Tibial artery (tissue), 4 donors: ENCODE measurements at places on chromosomes 4 and X.

- DNase-seq: no peak
- H3K4me1 ChIP-seq: no peaks in the 10 kb centered on the region
- H3K27ac ChIP-seq: no peak overlapping the region
- no peaks in the 10 kb centered on the region for H3K36me3 ChIP-seq
- H3K4me3 ChIP-seq: no peak overlapping the region
Observed at GRCh38 chr4:61540944-61541343, 340.8 kb downstream of the ADGRL3 start.

- H3K27me3 ChIP-seq: no peaks in the 10 kb centered on the region
- peaks cover 15% of the 10 kb centered on the region for H3K36me3 ChIP-seq
- H3K4me1 ChIP-seq: peaks cover 29% of the 10 kb centered on the region
- H3K27ac ChIP-seq: no peak overlapping the region
- H3K4me3 ChIP-seq: no peak overlapping the region
- DNase-seq: no peak
Observed at GRCh38 chr4:41645728-41646390, 102.7 kb downstream of the PHOX2B start.

GRCh38 chrX:50622751-50623150 is 152.1 kb upstream of the DGKK start:
- no peaks in the 10 kb centered on the region for H3K27me3 ChIP-seq
- no peak overlapping the region for H3K4me3 ChIP-seq
- H3K27ac ChIP-seq: no peak overlapping the region
- DNase-seq: no peak

- DNase-seq: no peak
- no peaks in the 10 kb centered on the region for H3K36me3 ChIP-seq
- no peaks in the 10 kb centered on the region for H3K4me1 ChIP-seq
- no peak overlapping the region for H3K4me3 ChIP-seq
Observed at GRCh38 chr4:184373886-184374405, 100.4 kb downstream of the IRF2 start.

- H3K27me3 ChIP-seq: no peaks in the 10 kb centered on the region
- DNase-seq: no peak
- no peaks in the 10 kb centered on the region for H3K4me1 ChIP-seq
Observed at GRCh38 chrX:78759081-78759480, 11.6 kb downstream of the LPAR4 start.

DNA sequence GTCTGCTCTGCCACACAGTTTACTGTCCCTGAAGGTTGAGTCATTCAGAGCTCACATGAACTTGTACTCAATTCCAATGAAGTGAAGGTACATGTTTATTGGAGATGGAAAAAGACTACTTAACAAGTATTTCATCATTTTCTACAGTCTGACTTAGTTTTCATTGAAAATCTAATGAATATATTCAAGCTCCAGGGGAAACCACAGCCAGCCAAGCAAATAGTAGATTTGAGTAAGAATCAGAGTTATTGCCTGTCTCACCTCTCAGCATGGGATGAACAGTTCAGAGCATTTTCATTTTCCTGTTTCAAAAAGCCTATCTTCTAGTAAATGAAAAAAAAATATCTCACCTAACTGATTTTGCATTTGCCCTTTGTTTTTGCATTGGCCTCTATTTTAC is 1249.4 kb upstream of the DIAPH2 start:
- no peaks in the 10 kb centered on the region for H3K36me3 ChIP-seq
- DNase-seq: no peak

DNA sequence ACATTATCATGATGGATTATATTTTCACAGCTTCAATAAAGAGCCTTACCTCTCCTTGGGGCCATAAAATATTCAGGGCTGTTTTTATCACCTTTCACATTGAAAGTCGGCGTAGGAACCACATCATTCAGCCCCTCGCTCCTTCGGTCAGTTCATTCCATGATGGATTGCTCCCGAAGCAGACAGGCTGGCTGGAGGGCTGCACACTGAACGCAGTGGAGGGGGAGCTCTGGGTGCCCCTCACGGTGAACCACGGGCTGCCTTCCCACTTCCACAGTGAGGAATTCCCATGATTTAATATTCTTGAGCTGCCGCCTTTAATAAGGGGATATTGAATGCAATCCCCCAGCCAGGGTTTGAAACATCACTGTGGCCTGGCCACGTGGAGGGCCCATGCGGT is 16.0 kb downstream of the PPP2R2C start:
- H3K27ac ChIP-seq: no peak overlapping the region
- no peak overlapping the region for H3K4me3 ChIP-seq
- no peaks in the 10 kb centered on the region for H3K27me3 ChIP-seq
- DNase-seq: no peak
- H3K36me3 ChIP-seq: no peaks in the 10 kb centered on the region

- no peaks in the 10 kb centered on the region for H3K27me3 ChIP-seq
- no peaks in the 10 kb centered on the region for H3K36me3 ChIP-seq
- H3K4me3 ChIP-seq: no peak overlapping the region
- H3K4me1 ChIP-seq: no peaks in the 10 kb centered on the region
- no peak overlapping the region for H3K27ac ChIP-seq
- DNase-seq: no peak
Observed at GRCh38 chr4:82630079-82630478, 68.3 kb upstream of the TMEM150C start.

DNA sequence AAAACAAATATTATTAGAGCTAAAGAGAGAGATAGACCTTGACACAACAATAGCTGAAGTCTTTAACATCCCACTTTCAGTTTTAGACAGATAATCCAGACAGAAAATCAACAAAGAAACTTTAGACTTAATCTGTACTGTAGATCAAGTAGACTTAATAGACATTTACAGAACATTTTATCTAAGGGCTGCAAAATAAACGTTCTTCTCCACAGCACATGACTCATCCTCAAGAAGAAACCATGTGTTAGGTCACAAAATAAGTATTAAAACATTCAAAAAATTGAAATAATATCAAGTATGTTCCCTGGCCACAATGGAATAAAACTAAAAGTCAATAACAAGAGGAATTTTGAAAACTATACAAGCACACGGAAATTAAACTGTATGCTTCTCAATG is 1510.3 kb upstream of the PCDH10 start:
- H3K36me3 ChIP-seq: no peaks in the 10 kb centered on the region
- H3K4me3 ChIP-seq: no peak overlapping the region
- H3K27ac ChIP-seq: no peak overlapping the region
- no peaks in the 10 kb centered on the region for H3K4me1 ChIP-seq

GRCh38 chr4:150960818-150961217 is 54.3 kb downstream of the LRBA start:
- no peak overlapping the region for H3K27ac ChIP-seq
- H3K4me1 ChIP-seq: no peaks in the 10 kb centered on the region
- DNase-seq: no peak
- H3K4me3 ChIP-seq: no peak overlapping the region
